ENCODE measurements at places on chromosomes 2 and 18. TPM values are rescaled to one million over a fixed set of nuclear protein-coding genes. Genes with fewer than 3 reads are reported as not detected.

DNA sequence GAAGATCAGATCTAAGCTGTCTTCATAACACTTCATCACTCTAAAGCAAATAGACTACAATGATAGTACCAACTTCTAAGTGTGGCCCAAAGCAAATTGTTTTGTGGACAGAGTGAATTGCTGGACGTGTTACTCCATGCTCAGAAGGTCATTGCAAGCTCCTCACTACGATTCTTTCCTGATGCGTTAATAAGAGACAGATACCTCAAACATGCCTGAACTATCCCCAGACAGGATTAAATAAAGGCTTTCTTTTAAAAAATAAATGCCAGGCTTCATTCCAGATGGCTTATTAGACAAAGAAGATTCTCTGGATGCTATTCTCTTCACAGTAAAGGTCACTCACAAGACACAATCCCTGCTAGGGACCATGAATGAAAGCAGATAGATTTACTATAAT is 621.2 kb downstream of the DCDC2C start:
- DNase-seq: no peak

DNA sequence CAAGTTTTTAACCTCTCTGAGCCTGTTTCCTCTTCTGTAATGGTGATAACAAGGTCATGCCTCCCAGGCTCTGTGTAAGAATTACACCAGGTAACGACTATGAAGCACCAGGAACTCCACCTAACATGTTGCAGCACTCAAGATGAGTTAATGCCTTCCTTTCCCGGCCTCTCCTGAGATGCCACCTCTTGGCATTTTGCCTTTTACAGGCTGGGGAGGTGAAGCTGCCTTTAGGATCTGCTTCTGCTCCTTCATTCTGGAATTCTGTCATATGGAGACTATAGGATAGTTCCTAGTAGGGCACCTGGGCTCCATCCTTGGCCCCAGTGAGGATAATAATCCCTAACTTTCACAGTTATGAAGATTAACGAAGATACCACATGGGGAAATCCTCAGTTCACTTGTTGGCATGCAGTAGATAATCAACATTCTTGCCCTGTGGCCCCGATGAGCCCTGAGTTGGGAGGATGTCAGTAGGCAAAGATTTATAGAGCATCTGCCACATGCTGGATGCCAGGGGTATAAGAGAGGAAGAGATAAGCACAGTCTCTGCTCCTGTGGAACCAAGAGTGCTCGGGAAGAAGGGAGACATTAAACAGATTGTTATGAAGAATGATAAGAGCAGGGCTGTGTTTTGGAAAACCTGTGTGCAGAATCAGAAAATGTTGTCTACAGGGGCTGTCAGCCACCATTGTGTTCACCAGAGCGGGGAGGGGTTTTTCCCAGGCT is 43.9 kb upstream of the KCNF1 start:
- no peak for DNase-seq

DNA sequence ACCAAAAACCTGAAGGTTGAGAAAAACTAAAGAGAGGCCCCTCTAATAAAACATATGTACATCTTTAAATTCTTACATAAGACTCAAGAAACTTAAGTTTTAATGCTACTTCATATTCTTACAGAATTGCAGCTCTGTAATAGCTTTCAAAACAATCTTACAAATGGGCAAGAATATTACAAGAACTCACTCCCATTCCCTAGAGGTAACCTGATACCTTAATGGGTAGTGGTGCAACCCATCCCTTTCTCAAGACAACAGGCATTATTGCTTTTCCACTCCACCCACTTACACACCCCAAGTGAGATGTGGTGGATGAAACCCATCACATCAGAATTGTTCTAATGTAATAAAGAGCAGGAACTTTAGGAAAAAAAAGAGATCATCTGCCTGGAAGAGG is 103.7 kb downstream of the RBMS1 start:
- DNase-seq: no peak

GRCh38 chr2:27901234-27901633 is 10.7 kb downstream of the BABAM2 start:
- no peak for DNase-seq

DNA sequence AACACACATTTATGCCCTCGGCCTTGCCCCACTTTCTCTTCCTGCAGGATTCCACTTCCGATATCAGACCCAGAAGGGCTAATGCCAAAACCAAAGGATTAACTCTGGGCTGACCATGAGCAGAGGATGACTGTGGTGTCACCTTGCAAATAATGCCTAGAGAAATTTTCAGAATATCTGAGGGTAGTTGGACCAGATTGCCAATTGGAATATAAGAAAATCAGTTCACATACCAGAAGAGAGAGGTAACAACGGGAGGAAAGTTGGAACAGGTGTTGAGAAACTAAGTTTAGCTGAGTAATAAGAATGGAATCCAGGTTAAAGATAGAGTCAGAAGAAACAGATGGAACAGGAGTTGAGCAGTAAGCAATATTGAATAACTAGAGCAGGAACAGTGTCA is 232.7 kb upstream of the UBE2E3 start:
- DNase-seq: no peak

DNA sequence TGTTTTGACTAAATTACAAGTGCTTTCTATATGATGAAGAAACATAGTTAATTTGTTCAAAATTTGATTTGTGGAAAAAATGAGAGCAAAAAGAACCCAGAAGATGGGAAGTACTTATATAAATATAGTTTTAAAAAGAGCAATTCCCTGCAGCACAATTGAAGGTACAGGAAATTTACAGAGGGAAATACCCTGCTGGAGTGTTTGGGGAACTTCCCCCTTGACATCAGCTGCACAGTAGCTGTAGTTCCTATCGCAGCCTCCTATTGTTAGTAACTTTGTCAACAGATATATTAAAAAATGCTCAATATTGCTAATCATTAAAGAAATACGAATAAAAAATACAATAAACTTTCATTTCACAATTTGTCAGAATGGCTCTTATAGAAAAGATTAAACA is 1118.8 kb upstream of the ZEB2 start:
- no peak for DNase-seq

- DNase-seq: no peak
These were observed 790.5 kb downstream of the RNF144A start for GRCh38 chr2:7707723-7708122.

The SCTR gene
- total RNA-seq: not detected

The AGFG1 gene
- total RNA-seq: 109 TPM

The PRSS56 gene
- total RNA-seq: not detected

The CDKL4 gene
- not detected for total RNA-seq

The SIX3 gene
- total RNA-seq: 0.55 TPM

The SCN7A gene
- 0.11 TPM for total RNA-seq

Measured in H9 (cell line).